IPS DF 19.7 (cell line): ENCODE measurements at places on chromosomes 11 and 22.

- DNase-seq: no peak
These were observed 942.3 kb downstream of the BRD1 start for GRCh38 chr22:48885271-48885918.

- DNase-seq: no peak
These were observed 30.9 kb downstream of the ANO1 start for GRCh38 chr11:70109006-70109405.

DNA sequence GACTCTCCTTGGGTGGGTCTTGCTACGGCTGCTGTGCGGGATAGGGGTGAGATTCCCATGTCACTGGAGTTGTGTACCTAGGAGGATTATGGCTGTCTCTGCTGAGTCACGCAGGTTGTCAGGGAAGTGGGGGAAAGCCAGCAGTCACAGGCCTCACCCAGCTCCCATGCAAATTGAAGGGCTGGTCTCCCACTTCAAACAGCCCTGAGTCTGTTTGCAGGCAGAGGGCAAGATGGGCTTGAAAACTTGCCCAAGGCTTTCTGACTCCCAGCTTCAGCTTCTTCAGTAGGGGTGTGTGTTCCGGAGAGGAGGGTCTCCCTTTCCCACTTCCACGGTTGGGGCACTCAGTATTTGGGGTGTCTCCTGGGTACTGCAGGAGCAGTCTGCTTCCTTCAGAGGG lies 10.9 kb upstream of the SC5D start:
- DNase-seq: no peak

- no peak for DNase-seq
These were observed 110.5 kb upstream of the NARS2 start for GRCh38 chr11:78685156-78685555.

DNA sequence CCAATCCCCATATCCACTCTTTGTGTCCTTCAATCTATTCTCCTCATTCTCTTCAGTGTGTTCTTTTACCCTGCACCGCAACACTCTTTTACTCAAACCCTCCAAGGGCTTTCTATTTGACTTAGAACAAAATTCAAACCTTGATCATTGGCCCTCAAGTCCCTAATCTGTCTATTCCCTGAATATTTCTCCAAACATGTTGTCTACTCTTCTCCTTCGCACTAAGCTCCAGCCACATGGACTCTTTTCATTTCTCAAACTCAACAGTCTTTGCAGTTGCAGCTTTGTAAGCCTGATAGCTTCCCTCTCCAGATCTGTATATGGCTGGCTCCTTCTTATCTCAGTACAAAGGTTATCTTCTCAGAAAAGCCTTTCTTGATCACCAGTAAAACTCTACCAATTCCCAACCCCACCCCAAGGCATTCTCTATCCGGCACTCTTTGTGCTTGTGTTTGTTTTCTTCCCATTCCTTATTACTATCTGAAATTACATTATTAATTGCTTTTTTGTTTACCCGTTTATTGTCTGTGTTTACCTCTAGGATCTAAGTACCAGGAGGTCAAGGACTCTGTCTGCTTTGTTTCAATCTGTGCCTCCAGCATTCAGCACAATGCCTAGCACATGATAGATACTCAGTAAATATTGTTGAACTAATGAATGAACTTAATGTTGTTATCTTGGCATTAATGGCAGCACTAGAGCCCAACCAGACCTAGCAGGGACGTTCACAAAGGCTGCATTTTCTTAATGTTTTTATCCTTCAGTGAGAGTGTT lies 147.4 kb downstream of the BBOX1 start:
- no peak for DNase-seq

DNA sequence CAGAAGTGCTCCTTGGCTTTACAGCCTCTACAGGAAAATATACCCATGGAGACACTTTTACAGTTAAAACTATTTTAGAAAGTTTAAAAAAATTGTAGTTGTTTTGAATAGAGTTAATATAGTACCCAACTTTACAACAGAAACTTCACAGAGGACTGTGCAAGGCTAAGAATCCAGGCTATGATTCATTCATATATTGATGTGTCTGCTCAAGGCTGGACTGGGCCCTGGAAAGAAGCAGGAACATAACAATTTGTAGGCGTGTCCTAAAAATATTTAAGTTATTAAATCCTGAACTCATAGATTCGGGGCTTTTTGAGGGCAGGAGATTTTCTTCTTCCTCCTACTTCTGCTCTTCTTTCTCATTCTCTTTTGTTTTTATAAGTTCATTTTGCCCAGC lies 291.5 kb upstream of the CCDC179 start:
- no peak for DNase-seq

- no peak for DNase-seq
These were observed 37.5 kb downstream of the TOLLIP start for GRCh38 chr11:1271927-1272326.

DNA sequence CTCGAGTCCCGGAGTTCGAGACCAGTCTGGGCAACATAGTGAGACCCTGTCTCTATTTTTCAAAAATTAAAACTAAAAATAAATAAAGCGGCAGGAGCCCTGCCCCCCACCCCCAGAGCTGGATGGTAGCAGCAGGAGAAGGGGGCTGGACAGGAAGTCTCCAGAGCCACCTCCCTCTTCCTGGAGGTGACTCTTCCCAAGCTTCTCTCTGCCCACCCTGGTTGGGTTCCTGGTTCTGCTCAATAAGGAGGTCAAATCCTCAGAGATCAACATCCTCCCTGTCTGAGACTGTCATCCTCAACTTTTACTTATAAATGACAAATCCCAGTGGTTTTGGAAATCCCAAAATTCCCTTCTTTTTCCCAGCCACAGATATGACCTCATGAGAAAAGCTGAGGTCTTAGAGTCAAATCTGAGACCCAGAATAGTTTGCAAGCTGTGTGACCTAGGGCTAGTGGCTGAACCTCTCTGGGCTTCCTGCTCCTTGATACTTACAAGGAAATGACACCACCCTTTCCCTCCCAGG lies 987 bp downstream of the C1QTNF6 start:
- DNase-seq: no peak

DNA sequence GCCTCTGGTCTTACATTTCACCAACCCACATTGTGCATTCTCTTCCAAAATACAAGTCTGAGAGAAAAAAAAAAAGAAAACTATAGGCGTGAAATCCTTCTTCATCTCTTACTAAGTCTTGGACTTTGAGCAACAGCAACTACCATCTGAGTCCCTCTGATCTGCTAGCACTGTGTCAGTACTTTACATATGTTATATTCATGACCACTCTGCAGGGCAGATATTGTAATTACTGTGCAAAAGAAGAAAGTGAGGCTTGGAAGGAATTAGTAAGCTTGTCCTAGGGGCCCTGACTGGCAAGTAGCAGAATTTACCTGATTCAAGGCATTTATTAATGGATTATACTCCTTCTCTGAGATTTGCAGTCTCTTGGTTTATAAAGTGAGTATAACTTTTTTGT lies 52.7 kb upstream of the EED start:
- DNase-seq: no peak

- no peak for DNase-seq
These were observed 18.1 kb downstream of the MRGPRG start for GRCh38 chr11:3200388-3201111.

GRCh38 chr11:92455210-92455790 lies 230.7 kb downstream of the FAT3 start:
- DNase-seq: no peak

DNA sequence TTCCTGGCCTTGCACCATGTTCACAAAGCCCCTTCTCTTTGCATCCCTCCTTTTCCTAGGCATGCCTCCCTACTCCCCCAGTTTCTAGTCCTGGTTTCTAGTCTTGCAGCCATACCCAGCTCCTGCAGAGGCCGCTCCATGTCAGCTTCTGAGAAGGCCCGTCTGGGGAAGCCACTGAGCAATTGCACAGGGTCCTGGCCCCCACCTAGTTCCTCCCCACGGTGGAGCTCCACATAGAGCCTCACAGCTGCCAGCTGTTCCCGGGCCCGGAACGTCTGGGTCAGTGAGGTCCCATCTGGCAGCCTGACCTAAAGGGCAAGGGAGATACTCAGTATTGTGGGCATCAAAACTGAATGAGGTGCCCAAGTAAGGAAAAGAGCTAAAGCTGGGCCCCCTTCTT lies 2.2 kb downstream of the UBXN1 start:
- no peak for DNase-seq

DNA sequence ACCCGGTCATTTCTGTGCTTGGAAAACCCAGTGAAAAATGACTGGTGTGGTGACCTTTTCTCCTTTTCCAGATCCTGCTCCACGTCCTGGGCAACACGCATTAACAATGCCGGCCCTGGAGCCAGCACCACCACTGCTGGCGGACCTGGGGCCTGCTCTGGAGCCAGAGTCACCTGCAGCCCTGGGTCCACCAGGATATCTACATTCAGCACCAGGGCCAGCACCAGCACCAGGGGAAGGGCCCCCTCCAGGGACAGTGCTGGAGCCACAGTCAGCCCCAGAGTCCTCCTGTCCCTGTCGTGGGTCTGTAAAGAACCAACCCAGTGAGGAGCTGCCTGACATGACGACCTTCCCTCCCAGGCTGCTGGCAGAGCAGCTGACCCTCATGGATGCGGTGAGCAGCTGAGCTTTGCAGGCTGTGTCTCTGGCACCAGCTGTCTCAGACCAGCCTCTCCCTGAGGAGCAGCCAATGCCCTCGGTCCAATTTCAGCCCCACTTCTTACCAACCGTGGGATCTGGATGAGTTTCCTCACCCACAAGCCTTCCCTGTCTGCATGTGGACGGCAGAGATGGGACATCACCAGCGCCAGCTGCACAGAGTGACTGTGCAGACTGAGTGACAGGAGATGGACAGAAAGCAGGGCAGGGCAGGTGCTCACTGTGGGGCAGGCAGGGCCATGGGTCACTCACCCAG lies 1.9 kb downstream of the RGL4 start:
- no peak for DNase-seq

DNA sequence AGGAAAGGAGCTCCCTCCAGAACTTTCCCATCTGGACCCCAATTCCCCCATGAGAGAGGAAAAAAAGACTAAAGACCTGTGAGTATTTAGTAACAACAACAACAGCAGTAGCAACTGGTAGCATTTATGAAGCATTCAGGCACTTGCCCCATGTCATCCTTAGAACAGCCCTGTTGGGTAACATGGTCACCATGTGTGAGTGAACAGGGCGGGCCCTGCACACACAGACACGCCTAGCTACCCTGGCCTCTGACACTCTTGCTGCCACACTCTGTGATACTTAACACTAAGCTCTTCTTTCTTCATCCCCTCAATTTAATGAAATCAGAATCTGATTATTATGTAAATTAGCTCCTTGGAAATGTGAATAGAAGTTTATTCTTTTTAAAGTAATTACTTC lies 26.1 kb upstream of the SLC25A18 start:
- DNase-seq: no peak

DNA sequence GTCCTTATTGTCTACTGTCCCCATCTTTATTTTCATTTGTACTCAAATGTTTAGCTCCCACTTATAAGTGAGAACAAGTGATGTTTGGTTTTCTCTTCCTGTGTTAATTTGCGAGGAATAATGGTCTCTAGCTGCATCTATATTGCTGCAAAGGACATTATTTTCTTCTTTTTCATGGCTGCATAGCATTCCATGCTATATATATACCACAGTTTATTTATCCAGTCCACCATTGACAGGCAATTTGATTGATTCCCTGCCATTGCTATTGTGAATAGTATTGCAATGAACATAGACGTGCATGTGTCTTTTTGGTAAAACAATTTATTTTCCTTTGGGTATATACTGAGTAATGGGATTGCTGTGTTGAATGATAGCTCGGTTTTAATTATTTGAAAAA lies 1545.8 kb upstream of the RAG2 start:
- no peak for DNase-seq

DNA sequence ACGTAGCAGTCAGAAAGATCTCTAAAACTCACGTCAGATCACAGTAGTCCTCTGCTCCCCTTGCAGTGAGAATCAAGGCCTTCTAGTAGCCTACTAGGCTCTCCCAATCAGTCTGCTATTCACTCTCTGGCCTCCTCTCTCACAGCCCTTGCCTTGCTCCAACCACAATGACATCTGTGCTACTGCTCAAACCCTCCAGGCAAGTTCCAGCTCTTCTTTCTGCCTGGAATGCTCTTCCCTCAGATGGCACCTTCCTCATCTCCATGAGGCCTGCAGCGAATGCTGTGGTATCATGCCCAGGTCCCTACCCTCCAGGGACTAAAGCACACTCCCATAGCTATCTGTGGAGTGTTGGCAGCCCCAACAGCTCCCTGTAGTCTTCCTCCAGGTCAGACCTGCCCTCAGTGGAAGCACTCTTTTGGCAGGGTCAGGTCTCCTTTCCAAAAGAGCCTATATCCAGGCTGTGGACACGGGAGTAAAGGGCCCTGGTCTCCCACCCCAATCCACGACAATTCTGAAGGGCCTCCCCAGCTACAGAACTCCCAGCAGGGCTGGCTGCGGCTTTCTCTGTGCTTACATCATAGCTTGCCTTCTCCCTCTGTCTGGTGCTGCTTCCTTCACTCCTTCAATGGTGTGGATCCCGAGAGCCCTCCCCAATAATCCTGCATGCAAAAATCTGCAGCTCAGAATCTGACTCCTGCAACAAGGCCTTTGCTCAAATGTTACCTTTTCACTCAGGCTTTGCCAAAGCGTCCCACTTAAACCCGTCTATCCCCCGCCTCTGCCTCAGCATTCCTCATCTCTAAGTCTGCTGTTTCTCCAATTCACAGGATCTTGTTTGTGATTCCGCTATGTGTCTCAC lies 8.9 kb downstream of the HIRA start:
- no peak for DNase-seq

- DNase-seq: no peak
These were observed 134.1 kb downstream of the CASP12 start for GRCh38 chr11:104763930-104764709.

DNA sequence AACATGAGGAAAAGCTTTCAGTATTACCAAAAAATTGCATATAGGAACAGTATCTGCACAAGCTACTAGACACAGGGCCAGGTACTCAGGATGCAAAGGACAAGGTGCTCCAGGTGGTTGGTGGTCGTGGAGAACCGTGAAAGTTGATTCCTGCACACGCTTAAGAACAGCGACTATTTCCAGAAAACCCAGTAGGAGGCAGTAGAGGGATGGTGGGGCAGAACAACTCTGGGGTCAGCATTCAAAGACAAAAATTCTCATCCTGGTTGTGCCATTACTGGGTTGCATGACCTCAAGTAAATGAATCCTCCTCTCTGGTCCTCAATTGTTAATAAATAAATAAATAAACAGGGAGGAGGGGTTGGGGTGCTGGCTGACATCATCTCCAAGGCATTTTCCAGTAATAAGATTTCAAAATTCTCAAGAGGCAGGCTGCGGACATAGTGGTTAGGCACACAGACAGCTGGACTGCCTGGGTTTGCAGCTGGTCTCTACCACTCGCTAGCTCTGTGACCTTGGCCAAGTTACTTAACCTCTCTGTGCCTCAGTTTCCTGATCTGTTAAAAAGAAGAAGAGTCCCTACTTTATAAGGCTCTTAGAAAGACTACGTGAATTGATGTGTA lies 89.6 kb downstream of the ISX start:
- DNase-seq: no peak
